ENCODE measurements at places on chromosomes 13 and 19. TPM values are rescaled to one million over a fixed set of nuclear protein-coding genes. Genes with fewer than 3 reads are reported as not detected.

ZNF625 gene
- total RNA-seq, result 2.8 TPM

SLC25A41 gene
- 0.48 TPM for total RNA-seq

LILRB5 gene
- not detected for total RNA-seq

C5AR1 gene
- 0.99 TPM for total RNA-seq

TYROBP gene
- total RNA-seq, result not detected

KPTN gene
- 10.4 TPM for total RNA-seq

ICAM1 gene
- total RNA-seq, result 57.8 TPM

ATP8B3 gene
- total RNA-seq, result 1.7 TPM

SELENOV gene
- not detected for total RNA-seq

PTH2 gene
- total RNA-seq, result not detected

CLEC17A gene
- total RNA-seq, result 1.2 TPM

ZNF844 gene
- 3.0 TPM for total RNA-seq

SLC7A10 gene
- total RNA-seq, result not detected

MBD3L2 gene
- total RNA-seq, result not detected

TLE6 gene
- 1.3 TPM for total RNA-seq

RASL11A gene
- 2.8 TPM for total RNA-seq

ZSWIM4 gene
- total RNA-seq, result 4.9 TPM

WDR88 gene
- not detected for total RNA-seq

ZNF681 gene
- total RNA-seq, result 4.2 TPM

LILRA6 gene
- not detected for total RNA-seq

TSSK6 gene
- 2.5 TPM for total RNA-seq

PRSS57 gene
- total RNA-seq, result not detected

COQ8B gene
- total RNA-seq, result 22.5 TPM

ZC3H13 gene
- total RNA-seq, result 46.3 TPM

DKKL1 gene
- not detected for total RNA-seq

PNMA8A gene
- 1.2 TPM for total RNA-seq

PLIN4 gene
- total RNA-seq, result not detected
